ENCODE measurements at places on chromosomes 6 and 20. TPM values are rescaled to one million over a fixed set of nuclear protein-coding genes. Genes with fewer than 3 reads are reported as not detected.

DNA sequence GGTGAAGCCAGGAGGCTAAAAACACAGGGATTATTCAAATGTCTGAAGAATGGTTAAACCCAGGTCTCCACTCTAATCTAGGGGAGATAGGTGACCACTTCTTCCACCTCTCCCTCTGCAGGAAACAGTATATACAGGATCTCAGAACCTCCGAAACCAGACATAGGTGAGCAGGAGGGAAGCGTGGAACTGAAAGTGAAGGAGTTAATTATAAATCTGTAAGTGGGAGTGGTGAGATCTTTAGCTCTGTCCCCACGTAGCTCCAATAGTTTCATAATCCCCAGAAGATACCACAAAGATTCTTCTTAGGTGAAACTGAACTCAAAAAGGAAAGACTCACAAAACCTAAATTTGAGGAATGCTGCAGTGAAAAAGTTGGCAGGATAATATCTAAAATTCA lies 76.8 kb downstream of the THEMIS start:
- DNase-seq: no peak

DNA sequence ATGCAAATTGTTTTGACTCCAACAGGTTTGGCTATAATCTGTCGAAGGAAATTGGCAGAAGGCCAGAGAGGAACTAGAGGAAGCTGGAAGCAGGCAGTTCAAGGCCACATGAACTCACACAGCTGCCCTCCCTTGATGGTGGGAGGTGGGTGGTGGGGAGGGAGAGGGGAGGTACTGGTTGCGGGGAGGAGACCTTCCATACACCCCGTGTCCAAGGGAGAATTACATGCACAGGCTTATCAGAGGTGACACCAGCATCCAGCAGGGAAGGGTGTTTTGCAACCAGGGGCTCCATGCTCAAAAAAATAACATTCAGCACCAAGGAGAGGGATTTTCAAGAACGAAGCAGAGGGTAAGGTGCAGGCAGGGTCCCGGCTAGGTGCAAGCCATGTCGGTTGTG lies 9.1 kb downstream of the PRND start:
- no peak for DNase-seq

- no peak for DNase-seq
Measured at GRCh38 chr6:83603551-83603950, 91.2 kb downstream of the PRSS35 start.

GRCh38 chr6:162177746-162178145 lies 549.8 kb downstream of the PRKN start:
- no peak for DNase-seq

DNA sequence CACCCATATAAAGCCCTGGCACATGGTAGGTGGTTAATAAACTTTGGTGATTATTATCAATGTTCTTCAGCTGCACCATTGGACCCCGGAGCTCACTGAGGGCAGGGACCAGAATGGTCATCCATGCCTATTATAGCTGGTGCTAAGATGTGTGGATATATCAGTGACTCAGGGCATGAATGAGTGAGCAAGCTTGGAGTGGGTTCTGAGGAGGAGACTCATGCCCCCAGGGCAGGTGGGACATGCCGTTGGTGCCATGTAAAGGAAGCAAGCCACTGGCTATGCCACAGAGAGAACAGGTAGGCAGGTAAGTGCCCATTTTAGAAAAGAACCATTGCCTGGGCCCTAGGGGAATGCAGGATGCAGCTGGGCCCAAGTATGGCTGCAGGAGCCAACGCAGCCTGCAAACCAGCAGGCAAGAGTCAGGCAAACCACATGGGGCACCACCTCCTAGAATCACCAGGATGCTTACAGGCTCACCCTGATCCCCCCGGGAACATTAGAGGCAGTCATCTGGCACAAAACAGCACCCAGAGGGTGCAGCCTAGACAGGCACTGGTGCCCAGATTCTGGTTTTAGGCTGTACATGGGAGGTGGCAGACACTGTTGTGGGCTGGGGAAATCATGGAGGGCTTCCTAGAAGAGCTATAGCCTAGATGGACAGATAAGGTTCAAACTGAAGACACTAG lies 23.5 kb downstream of the PLAGL2 start:
- no peak for DNase-seq

DNA sequence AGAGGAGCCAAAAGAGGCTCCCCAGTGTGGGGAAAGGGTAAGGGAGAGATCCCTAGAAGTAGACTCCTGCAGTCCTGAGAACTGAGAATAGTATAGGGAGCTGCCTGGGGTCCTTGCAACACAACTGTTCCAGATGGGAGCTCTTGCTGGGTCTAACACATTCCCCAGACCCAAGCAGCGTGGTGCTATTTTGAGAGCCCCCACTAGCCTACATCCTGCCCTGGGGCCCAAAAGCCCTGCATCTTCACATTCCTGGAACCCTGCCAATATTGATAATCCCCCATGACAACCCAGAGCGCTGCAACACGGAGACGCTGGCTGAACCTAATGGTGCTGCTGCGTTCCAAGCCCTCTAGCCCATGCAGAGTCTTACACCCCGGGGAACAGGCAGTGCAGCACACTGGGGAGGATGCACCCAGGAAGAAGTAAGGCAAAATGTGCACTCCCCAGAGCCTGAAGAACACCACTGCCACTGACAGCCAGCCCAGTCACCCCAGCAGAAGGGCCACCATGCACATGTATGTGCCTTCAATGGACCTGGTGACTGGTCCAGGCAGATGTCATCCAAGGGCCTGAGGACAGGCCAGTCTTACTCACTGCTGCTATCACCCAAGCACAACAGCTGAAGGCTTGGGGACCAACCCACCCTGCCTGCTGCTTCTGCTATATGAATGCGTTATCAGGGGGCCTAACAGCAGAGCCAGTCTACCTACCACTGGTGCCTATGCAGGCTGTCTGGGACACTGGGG lies 7.0 kb upstream of the RNF217 start:
- no peak for DNase-seq

GRCh38 chr6:168132531-168133167 lies 53.6 kb upstream of the FRMD1 start:
- peak; percentile 47 for DNase-seq

DNA sequence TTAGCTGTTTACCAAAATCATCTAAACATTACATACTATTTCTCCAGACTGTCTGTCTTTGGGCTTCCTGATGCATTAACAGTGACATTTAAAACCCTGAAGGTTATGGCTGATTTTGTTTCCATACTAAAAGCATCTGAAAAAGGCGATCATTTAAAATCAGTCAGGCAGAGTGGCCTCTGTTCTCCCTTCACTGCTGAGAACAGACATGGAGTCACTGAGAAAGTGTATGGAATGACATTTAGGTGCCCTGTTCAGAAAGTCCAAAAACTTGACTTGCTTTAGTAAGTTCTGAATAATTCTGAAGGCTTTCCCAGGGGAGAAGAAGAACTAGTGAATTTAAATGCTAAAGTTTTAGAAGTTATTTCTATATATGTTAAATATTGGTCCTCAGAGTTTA lies 83.0 kb downstream of the MAP7 start:
- no peak for DNase-seq

- no peak for DNase-seq
Measured at GRCh38 chr6:83008626-83009025, 57.0 kb downstream of the UBE3D start.

- no peak for DNase-seq
Measured at GRCh38 chr20:8700756-8701155, 368.1 kb upstream of the PLCB4 start.

DNA sequence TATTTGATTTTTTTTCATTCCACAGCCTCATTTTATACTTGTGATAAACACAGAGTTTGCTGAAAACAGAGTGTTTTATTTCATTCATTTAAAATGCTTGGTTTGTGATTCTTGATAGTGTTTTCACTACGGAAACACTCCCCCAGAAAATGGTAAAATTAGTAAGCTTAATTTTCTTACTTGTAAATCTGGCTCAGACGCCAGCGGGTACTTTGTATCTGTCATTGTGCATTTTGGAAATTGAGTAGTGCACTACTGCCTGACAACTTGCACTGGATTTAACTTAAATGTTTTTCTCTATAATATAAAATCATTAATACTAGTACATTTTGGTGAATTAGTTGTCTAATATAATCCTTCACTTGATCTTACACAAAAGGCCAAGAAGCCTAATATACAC lies 37.0 kb upstream of the HINT3 start:
- no peak for DNase-seq

GRCh38 chr6:49551866-49552129 lies 1.3 kb downstream of the C6orf141 start:
- DNase-seq: no peak

DNA sequence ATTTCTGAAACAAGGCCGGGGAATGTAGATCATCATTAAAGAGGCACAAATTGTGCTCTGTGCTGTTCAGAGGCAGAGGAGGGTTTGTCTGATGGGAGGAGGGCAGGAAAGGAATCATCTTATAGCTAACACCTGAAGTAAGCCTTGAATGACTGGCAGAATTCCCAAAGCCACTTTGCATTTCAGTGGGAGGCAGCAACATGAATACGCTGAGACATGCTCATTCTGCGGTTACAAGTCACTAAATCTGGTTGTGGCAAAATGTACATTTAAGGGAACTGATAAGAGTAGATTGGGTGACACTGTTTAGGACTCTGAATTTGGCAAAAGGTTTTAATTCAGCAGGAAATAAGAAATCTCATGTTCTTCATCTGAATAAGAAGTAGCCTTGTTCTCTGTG lies 4.4 kb upstream of the COL19A1 start:
- DNase-seq: no peak

DNA sequence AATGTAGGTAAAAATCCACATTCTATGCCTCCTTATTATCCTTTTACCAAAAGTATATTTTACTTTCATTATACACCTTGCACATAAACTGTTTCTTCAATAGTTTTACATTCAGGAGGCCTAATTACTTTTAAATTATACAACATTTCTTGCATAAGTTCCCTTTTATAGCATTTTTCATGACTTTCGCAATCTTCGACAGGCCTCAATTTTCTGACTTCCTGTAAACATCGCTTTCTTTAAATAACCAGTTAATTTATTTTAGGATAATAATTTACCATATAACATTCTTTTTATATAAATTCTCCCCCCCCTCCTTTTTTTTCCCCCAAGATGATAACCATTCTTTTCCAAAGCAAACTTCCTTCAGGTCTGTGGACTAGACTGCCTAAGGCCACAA lies 9.2 kb downstream of the SLC35A1 start:
- no peak for DNase-seq

GRCh38 chr20:47285189-47285588 lies 71.3 kb downstream of the ZMYND8 start:
- DNase-seq: no peak

DNA sequence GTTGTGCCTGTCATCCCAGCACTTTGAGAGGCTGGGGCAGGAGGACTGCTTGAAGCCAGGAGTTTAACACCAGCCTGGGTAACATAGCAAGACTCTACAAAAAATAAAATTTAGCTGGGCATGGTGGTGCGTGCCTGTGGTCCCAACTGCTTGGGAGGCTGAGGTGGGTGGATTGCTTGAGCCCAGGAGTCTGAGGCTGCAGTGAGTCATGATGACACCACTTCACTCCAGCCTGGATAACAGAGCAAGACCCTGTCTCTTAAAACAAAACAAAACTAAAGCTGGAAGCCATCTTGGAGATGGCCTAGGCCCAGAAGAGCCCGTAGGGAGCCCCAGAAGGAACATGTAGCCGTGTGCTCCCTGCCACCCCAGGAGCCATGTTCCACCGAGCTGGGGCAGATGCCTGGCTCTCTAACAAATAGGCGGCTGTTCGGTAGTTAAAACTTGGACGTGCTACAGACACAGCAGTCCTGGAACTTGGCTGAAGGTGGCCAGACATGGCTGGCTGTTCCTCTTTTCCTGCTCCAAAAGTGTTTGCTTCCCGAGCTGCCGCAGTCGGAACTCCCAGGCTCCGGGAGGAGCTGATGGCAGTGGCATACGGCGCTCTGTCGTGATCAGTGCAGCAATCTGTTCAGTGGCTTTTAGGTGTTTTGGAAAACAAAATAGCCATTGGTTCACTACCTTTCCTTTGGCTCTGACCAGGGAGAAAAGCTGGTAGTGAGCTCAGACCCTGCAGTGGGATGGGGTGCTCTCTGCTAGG lies 37.0 kb downstream of the DYNLT1 start:
- DNase-seq: no peak

DNA sequence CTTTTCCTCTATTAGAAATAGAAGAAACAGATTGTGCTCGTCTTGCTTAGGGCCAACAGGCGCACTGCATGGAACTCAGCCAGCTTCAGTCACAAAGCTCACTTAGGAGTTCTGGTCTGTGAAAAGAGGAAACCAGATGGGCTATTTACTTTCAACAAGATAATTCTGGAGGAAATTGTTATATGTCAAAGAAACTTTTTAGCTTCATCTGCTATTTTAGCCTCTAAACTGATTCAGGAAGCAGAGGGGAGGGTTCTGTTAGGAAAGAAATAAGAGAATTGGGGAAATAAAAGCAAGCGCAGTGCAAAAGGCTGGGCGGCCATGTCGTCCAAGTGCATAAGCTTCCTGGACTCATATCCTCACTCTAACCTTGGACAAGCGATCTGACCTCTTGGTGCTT lies 21.3 kb downstream of the PRKN start:
- DNase-seq: peak; percentile 47

DNA sequence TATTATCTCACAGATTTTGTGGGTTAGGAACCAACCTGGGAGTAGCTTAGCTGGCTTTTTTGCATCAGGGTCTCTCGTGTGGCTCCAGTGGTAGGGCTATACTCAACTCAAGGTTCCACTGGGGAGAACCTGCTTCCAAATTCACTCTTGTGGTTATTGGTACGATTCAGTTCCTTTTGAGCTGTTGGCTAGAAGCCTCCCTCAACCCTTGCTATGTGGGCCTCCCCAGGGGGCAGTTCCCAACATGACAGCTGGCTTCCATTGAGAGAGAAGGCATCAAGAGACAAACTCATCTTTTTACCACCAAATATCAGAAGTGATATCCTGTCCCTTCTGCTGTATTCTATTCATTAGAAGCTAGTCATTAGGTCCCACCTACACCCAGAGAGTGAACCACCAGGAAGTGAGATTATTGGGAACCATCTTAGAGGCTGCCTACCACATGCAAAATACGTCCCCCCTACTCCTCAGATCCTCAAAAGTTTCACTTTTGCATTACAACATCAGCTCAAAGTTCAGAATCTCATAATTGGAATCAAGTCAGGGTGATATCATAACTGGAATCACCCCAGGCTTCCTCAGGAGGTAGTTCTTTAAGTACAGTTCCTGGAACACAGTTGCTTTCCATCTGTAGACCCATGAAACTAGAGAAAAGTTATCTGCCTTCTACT lies 30.9 kb downstream of the MKKS start:
- DNase-seq: no peak

TRIM38 gene
- polyA plus RNA-seq: 4.6 TPM

SMLR1 gene
- not detected for polyA plus RNA-seq

SLC17A1 gene
- not detected for polyA plus RNA-seq

CASS4 gene
- 1.1 TPM for polyA plus RNA-seq

MPIG6B gene
- polyA plus RNA-seq: 0.62 TPM

LY6G6F gene
- not detected for polyA plus RNA-seq

MUCL3 gene
- not detected for polyA plus RNA-seq

SEMG1 gene
- polyA plus RNA-seq: not detected

ADGB gene
- not detected for polyA plus RNA-seq

CEP162 gene
- 6.9 TPM for polyA plus RNA-seq

GPR6 gene
- not detected for polyA plus RNA-seq

SLC22A7 gene
- polyA plus RNA-seq: 0.15 TPM

Measured in urinary bladder (tissue), 4 donors.